ENCODE measurements at places on chromosomes 12 and 14.

DNA sequence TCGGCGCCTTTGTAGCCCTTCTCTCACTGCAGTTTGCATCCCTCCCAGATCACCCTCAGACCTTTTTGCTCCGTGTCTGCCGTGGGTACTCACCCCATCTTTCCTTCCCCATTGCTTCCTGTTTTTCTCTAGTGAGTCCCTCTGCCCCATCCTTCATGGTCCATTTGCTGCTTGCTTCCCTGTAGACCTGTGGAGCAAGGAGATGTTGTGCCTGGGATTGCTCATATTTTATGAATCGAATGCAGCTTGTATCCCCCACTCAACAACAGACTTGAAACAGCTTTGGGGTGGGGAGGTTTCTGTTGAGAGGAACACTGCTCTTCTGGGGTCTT lies 661 bp downstream of the DENR start:
- DNase-seq, result no peak

- no peak for DNase-seq
Measured at GRCh38 chr14:105316968-105317510, 2.5 kb downstream of the PACS2 start.

- DNase-seq, result peak; percentile 35
Measured at GRCh38 chr14:93301821-93302447, 30.9 kb downstream of the BTBD7 start.

GRCh38 chr14:24171422-24172260 lies at the start of gene REC8:
Gene REC8 (plus strand): TSS chr14:24172080. CDS start chr14:24172553, 473 bp downstream.
- DNase-seq, result peak; percentile 78

DNA sequence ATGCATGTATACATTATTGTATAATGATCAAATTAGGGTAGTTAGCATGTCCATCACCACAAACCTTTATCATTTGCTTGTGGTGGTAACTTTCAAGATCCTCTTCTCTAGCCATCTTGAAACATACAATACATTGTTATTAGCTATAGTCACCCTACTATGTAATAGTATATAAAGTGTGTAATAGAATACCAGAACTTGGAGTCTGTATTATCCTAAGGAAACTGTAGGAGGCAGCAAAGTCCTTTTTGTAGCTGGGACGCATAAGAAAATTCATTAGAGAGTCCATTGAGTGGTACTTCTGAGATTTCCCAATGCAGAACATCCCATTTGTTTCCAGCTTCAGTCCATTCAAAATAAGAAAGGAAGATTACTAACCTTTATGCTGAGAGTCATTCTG lies 325.9 kb upstream of the LRFN5 start:
- DNase-seq, result peak; percentile 14

DNA sequence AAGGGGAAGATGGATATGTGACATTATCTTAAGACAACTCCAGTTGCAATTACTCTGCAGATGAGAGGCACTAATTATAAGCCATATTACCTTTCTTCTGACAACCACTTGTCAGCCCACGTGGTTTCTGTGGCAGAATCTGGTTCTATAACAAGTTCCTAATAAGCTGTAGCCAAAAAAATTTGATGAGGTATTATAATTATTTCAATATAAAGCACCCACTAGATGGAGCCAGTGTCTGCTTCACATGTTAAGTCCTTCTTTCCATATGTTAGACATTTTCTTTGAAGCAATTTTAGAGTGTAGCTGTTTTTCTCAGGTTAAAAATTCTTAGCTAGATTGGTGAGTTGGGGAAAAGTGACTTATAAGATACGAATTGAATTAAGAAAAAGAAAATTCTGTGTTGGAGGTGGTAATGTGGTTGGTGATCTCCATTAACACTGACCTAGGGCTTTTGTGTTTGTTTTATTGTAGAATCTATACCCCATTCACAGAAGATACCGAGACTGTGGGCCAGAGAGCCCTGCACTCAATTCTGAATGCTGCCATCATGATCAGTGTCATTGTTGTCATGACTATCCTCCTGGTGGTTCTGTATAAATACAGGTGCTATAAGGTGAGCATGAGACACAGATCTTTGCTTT lies 36.9 kb downstream of the PSEN1 start:
- peak; percentile 53 for DNase-seq

GRCh38 chr14:24633353-24633752 lies 637 bp downstream of the GZMB start:
- no peak for DNase-seq

GRCh38 chr14:93329965-93330608 lies 2.7 kb downstream of the BTBD7 start:
- no peak for DNase-seq

GRCh38 chr12:4356041-4356327 lies 23.5 kb downstream of the FGF23 start:
- peak; percentile 4 for DNase-seq

GRCh38 chr14:95197551-95197950 lies 40.2 kb upstream of the DICER1 start:
- DNase-seq, result no peak

DNA sequence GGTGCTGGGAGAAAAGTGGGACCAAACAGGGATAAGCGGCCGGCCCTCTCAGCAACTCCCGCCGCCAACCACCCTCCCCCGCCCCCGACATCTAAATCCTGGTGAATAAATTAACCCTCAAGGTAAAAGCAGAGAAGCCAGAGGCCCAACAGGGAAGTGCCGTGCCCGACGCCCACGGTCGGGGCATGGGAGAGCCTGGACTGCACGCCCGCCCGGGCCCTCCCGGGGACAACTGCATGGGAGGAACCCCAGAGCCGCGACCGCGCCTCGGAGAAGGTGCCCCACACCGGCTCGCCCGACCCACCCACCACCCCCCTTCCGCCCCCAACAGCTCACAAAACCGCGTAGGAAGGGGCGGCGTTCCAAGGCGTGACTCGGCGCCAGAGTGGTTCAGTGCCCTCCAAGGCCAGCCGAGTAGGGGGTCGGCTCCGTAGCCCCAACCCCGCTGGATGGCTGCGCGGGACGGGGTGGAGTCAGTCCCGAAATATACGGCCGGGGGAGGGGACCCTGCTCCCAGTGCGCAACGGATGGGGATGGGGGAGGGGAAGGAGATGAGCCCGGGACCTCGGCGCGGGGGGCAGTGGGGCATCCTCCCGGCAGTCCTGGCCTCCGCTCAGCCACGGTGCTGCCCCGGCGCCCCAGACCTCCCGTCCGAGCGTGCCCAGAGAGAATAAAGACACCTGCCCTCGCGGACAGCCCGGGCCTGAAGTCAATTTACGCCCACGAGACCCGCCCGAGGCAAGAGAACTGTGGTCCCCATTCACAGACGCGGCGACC lies 732 bp downstream of the SLC25A29 start:
- no peak for DNase-seq

DNA sequence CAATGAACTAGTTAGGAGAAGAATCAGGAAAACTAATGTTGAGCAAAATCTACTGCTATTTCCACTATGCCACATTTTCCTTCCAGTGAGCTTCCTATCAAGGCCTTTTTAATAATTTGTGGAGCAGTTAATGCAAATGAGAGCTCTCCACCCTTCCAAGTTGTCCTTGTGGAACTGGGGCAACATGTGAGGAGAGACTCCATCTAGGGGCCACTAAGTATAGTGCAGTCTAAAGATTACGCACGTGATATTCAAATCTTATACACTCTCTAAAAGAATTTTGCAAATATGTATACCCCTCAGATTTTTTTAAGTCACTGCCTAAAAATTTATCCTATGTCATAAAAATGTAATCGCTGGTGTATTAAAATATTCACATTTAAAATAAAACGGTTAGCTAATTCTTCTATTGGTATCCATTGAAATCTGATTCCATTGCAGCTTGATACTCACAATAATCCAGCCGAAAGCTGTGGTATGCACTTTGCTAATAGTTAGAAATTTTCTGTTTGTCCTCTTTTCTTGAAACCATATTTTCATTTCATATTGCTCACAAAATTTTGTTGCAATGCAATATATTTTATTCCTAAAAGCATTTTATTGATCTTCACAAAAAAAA lies 100.1 kb downstream of the PAH start:
- DNase-seq, result peak; percentile 29

GRCh38 chr14:97724265-97724731 lies 927.1 kb downstream of the VRK1 start:
- no peak for DNase-seq

DNA sequence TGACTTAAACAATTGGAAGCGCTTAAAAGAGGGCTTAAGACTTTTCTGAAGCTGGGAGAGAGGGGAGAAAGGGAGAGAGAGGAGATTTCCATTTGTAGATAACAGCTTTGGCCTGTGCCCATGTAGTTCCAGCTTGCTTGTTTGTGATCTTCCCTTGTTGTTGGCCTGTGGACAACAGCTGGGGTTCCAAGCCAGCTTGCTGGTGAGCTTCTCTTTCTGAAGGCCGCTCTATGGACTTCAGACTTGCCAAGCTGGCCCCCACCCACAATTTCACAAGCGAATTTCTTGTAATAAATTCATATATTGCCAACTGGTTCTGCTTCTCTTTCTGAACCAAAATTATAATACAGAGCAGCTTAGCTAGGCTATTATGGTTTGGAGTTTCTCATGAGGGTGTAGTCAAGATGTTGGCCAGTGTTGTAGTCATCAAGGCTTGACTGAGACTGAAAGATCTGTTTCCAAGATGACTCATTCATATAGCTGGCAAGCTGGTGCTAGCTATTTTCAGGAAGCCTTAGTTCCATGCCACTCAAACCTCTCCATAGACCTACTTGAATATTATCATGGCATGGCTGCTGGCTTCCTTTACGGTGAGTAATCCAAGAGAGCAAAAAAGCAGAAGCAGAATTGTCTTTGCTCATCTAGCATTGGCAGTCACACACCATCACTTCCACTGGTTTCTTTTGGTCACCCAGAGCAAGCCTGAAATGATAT lies 89.4 kb downstream of the ATP23 start:
- DNase-seq, result no peak

GRCh38 chr12:77800501-77800900 lies 30.2 kb upstream of the NAV3 start:
- no peak for DNase-seq

- no peak for DNase-seq
Measured at GRCh38 chr12:115377230-115377629, 693.3 kb upstream of the TBX3 start.

- peak; percentile 13 for DNase-seq
Measured at GRCh38 chr12:41250748-41251147, 62.6 kb downstream of the PDZRN4 start.

GRCh38 chr14:100588671-100589070 lies 1.5 kb upstream of the BEGAIN start:
- DNase-seq, result no peak

- peak; percentile 79 for DNase-seq
Measured at GRCh38 chr12:22443379-22444316, 100.7 kb downstream of the C2CD5 start.

GRCh38 chr12:72075401-72075800 lies 136.8 kb downstream of the TPH2 start:
- DNase-seq, result no peak

DNA sequence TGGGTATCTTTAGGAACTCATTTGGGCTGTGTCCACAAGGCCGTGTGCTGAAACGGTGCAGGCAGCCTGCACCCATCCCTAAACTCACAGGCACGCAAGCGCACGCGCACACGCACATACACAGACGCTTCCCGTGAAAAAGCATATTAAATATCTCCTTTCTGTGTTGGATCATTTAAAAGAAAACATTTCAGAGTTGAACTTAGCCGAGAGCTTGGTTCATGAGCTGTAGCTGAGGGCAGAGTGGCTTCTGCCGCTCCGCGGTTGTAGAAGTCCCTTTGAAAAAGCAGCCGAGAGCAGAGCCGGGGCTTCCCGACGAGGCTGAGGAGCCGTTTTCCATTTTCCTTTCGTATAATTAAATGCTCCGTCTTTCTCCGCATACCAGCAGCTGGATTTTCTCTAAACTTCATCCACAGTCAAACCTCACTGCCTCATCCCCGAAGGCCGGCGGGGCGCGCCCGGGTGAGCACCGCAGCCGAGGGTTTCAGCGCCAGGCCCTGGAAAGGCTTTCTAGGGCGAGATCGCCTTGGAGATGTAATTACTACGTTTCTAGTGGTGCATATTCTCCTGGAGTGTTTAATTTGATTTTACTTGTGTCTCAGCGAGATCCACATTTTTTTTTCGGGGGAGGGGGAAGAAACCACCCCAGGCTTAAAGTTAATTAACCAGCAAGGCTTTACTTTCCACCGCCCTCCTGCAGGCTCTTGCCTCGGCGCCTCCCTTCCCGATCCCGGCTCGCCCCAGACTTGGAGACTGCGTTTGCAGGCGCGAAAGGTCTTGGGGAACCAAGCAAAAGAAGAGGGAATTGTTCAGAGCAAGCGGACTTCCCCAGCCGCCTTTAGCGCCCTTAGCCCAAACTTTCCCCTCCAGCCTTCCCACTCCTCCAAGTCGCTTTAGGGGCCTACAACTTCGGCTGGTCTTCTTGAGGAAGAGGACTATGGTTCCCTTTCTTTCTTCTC lies 3.0 kb upstream of the HOXC13 start:
- no peak for DNase-seq

DNA sequence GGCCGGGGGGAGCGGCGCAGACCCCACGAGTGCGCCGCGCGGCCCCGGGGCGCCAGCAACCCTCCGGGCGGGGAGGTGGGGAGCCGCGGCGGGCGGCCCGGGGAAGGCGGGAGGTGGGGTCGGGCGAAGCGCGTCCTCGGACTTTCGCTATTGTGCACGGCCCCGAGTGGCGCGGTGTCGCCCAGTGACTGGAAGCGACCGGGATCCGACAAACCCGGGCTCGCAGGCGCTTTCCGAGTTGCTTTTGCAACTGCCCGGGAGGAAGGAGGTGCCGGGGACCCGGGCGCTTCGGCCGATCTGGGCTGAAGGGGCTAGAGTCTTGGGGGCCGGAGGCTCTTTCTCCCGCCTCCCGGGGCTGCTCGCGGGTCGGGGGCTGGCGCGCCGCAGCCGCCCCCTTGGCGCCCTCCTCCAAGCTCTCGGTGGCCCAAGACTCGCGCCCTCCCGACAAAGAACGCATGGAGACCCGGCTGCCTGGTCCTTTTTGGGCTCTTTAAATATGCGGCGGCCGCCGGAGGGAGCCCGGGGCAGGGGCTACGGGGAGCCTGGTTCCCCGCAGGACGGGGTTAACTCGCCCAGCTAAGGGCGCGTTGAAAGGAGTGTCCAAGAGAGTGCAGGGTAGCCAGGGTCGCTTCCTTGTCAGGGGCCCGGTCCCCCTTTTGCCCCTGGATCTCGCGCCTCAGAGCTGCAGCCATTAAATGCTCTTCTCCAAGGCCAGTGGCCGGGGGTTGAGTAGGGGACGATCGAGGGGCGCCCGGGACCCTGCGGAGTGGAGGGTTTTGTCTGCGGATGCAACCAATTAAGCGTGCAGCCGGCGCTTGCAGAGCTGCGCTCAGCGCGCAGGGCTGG lies 1.4 kb downstream of the HMGA2 start:
- peak; percentile 51 for DNase-seq

DNA sequence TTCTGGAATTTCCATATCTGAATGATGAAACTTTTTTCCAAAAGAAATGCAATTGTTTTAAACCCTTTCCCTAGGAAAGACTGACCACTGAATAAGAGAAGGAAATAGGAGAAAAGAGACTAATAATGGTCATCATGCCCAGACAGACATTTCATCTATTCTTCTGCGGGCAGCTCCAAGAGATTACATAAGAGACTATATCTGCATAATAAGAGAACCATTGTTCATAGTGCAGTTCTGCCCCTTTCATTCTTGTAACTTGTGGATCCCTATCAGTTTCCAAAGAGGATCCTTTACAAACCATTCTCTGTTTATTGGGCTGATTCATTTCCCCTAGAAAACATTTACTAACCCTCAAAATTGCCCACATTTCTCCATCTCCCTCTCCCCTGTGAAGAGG lies 197.8 kb downstream of the FSCB start:
- no peak for DNase-seq

GRCh38 chr12:100348657-100349454 lies 8.0 kb upstream of the SLC17A8 start:
- peak; percentile 29 for DNase-seq
